Activated naive CD4-positive, alpha-beta T cell treated with Interleukin-2 at 50 U/mL for 16 hours (primary cell): ENCODE measurements at places on chromosomes 3 and 15.

DNA sequence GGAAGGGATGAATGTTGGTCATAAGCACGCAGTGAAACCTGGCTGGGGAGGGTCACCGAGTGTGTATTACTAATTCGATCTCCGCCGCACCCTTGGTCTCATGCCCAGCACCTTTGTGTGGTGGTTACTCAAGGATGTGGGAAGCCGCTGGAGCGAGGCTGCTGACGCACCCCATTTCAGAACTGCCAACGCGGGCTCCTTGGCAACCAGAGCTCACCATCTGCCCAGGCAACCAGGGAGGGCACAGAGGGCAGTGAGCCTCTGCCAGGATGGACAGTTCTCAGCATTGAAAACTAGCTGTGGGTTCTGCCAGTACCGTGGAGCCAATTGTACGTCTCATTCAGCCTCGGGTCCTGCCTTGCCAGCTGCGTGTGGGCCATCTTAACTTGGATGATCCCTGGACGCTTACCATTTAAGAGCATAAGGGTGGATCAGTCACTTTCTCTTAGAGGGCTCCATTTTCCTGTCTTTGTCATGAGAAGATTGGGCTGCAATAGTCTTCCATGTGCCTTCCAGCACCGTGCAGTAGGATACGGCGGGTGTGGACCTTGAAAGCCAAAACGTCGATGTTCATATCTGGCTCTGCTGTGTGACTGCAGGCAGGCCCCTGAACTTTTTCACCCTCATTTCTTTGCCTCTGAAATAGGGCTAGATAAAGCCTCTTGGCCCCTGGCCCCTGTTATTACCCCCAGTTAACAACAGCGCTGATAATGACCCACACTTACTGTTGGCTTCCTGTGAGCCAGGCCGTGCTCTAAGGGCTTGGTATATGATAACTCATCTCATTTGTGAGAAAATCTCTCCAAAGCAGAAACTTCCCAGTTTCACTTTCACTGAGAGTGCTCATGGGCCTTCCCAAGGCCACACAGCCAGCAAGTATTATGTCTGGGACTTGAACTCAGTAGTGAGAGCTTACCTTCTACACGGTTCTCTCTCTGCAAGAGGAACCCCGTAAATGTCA, 238.8 kb downstream of the OPA1 start:
- DNase-seq, result no peak

- DNase-seq, result no peak
These were observed 5.2 kb downstream of the LOXL1 start for GRCh38 chr15:73931441-73931840.

DNA sequence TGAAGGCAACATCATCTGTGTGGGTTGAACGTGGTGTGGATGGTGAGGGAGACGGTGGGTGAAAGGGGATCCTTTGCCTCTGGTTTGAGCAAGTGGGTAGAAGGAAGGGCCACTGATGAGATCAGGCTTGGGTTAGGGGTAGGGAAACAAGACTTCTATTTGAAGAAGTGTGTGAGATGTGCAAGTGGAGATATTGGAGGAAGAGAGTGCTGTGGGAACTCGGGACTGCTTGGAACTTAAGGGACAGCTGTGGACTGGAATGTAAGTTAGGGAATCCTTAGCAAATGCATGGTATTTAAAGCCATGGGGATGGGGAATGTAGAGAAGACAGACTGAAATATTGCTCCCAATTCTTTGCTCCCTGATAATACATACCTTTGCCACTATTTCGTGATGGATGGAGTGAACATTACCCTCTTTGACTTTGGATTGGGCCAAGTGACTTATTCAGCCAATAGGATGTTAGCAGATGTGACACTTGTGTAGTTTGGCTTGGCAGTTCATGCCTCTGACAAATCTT, 30.2 kb upstream of the AMOTL2 start:
- no peak for DNase-seq

GRCh38 chr15:99275525-99276128, 24.3 kb downstream of the LRRC28 start:
- DNase-seq, result no peak
